ENCODE measurements at places on chromosomes 16 and 17.

GRCh38 chr17:64296246-64296645 is 33.2 kb upstream of the TEX2 start:
- DNase-seq: no peak

- DNase-seq: no peak
Measured at GRCh38 chr16:85918436-85918835, 19.5 kb downstream of the IRF8 start.

GRCh38 chr17:36468903-36469635 is 17.4 kb upstream of the ZNHIT3 start:
- DNase-seq: no peak

GRCh38 chr16:53955221-53955875 is 251.4 kb downstream of the FTO start:
- DNase-seq: no peak

- no peak for DNase-seq
Measured at GRCh38 chr16:8679151-8679550, 4.7 kb downstream of the ABAT start.
